ENCODE measurements at places on chromosomes 3 and 15. TPM values are rescaled to one million over a fixed set of nuclear protein-coding genes. Genes with fewer than 3 reads are reported as not detected.

ACKR4 gene
- not detected for total RNA-seq

POLR2M gene
- total RNA-seq, result 45.2 TPM

EHD4 gene
- total RNA-seq, result 22.3 TPM

NME9 gene
- total RNA-seq, result not detected

DNA sequence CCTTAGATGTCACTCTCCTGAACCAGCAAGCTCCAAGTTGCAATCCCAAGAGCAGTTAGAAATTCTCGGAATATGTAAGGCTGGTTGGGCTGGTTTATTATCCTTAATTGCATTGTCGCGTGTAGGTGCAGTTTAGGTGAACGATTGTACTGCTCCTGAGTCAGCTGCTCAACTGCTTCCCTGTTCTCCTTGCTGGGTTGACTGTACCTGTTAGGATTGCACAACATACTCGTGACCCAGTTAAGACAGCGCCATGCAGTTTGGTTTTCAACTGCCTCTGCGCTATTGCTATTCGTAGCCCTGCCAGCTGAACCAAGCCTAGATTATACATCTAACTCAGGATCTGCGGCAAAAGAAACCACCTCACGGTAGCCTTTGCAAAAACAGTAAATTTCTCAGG, 41.0 kb downstream of the BCL2L10 start:
- no peak overlapping the region for H3K27ac ChIP-seq
- no peak for DNase-seq
- no peaks in the 10 kb centered on the region for H3K27me3 ChIP-seq
- no peak overlapping the region for H3K4me3 ChIP-seq
- H3K36me3 ChIP-seq, result peaks cover 1% of the 10 kb centered on the region

Data from activated T-helper 2 cell treated with anti-CD3 and anti-CD28 coated beads, Interferon-gamma antibody, Interleukin-2, Interleukin-4, amounts not matched to agents 10 μg/mL and 5 μg/mL and 100 μg/mL, durations not matched to agents 14 hours and 24 hours and 36 hours (primary cell).